ENCODE measurements at places on chromosomes 7 and 10.

- DNase-seq = no peak
Observed at GRCh38 chr7:80941208-80941758, 22.4 kb upstream of the SEMA3C start.

- peak; percentile 4 for DNase-seq
Observed at GRCh38 chr10:20839141-20839540, 58.0 kb downstream of the NEBL start.

GRCh38 chr7:155460926-155461613 is 3.1 kb downstream of the EN2 start:
- DNase-seq = no peak

- no peak for DNase-seq
Observed at GRCh38 chr7:71566991-71567390, 435.0 kb downstream of the GALNT17 start.

GRCh38 chr10:17022896-17023295 is 106.7 kb downstream of the CUBN start:
- no peak for DNase-seq

DNA sequence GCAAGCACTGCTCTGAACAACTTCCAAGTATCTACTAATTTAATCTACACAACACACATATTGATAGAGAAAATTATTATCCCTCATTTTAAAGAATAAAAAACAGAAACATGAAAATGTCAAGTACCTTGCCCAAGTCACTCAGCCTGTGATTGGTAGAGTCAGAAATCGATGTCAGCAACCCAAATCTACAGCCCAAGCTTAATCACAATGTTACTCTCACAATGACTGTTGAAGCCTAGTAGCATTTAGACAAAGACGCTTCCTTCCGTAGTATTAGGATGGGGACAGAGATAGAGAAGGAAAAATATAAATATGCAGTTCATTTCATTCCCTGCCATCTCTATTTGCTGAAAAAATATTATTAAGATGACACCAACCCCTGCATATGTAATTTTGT is 242.5 kb downstream of the ELMO1 start:
- DNase-seq = no peak

GRCh38 chr7:49023345-49024328 is 99.3 kb downstream of the CDC14C start:
- DNase-seq = no peak

Measured in HS-5 (cell line).